Thoracic aorta (tissue), 2 donors: ENCODE measurements at places on chromosomes 2 and 18.

- no peak for DNase-seq
Measured at GRCh38 chr2:232983669-232984140, 29.4 kb downstream of the NGEF start.

GRCh38 chr2:240568678-240569522 lies 616 bp downstream of the RNPEPL1 start:
- no peak for DNase-seq

DNA sequence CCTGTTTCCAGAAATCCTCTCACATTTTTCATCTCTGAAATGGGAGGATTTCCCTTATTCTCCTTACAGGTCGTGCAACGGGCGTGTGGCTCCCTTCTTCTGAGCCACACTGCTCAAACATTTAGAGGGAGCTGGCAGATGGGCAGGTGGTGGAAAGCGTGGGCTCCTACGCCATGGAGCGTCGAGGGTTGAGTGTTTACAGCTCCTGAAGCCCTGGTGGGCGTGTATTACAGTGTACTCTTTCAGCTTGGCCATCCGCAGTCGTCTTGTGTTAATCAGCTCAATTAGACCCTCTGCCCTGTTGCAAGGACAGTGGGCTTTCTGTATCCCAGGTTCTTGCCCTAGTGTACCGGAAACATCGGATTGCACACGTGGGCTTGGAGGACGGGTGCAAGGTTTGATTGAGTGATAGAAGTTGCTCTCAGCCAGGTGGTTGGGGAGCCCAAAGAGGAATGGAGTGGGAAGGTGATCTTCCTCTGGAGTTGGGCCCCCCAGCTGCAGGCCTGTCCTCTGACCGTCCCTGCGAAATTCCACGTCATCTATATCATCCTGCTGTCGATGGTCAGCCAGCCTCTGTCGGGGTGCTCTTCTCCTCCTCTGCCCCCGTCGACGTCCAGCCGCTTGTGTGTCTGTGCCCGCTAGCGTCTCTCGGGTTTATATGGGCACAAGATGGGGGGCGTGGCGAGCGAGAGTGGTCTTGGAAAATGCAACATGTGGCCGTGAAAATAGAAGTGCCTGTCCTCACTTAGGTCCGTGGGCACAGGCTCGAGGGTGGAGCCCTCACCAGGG lies 120.3 kb upstream of the DSEL start:
- no peak for DNase-seq

- DNase-seq, result no peak
Measured at GRCh38 chr2:225486236-225486635, 86.7 kb downstream of the NYAP2 start.

DNA sequence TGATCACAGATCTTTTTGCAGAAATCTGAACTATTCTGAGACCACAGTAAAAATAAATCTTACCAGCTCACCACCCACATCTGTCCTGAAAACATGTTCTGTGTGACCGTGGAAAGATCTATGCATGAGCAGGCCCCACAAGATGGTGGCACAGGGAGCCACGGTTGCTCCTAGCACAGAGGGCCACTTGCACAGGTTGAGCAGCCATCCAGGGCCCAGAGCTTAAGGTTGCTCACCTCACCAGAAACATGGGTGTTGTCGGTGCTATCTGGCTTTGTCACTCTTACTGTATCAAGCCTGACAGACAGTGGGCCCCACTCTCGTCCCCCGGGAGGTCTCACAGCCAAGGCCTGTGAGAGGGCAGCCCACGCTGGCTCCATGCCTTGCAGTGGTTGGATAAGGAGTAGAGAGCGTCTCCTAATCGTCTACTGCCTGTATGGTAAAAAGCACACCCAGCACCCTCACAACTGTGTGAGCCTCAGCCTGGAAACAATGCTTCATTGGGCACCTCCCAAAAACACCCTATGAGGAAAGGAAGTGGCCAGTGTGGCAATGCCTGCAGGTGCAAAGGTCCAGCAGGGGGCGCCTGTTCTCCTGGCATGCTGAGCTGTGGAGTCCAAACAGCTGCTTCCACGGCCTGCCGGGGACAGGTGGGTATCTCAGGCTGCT lies 19.6 kb downstream of the TUBB6 start:
- DNase-seq, result peak; percentile 60

GRCh38 chr2:165008730-165009315 lies 53.5 kb upstream of the SLC38A11 start:
- DNase-seq, result no peak

GRCh38 chr2:38057651-38058410 lies 18.1 kb downstream of the CYP1B1 start:
- DNase-seq, result no peak

DNA sequence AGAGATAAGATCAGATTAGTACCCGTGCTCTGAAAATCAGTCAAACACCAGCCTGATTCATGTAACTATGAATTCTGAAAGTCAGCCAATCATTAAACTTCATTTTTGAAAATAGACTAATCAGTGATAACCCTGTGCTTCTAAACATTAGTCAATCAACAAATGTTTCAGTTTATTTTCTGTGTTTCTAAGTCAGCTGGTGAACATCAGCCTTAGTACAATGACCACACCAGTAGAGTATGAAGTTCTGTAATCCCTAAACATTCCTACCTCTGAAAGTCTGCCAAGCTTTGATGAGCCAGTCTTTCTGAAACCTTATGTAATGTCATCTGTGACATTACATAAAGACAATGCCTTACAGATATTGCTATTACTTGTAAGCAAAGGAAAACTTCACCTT lies 807.4 kb upstream of the CRIM1 start:
- no peak for DNase-seq

- no peak for DNase-seq
Measured at GRCh38 chr18:13548966-13549879, 177.1 kb downstream of the FAM210A start.

DNA sequence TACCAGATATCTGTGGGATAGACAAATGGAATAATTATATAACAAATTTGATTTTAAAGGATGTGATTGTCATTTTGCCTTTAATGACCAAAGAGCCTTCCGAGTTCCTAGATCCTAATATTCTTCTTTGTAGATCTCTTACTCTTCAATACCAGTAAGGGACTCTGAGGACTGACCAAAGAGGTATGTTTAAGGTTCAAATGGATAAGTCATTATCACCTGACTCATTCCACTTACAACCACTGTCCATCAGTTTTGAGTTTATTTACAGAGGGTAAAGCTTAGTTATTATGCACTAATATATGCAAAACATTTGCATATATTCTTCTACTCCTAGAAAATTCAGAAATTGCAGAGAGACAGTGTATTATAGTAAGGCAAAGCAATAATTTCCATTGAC lies 62.7 kb downstream of the CCDC148 start:
- DNase-seq, result no peak

- no peak for DNase-seq
Measured at GRCh38 chr2:230921806-230922595, 3.0 kb downstream of the GPR55 start.

GRCh38 chr18:27731211-27731610 lies 445.7 kb downstream of the CDH2 start:
- DNase-seq, result no peak

- DNase-seq, result peak; percentile 33
Measured at GRCh38 chr2:231674587-231675338, 33.6 kb upstream of the PTMA start.

DNA sequence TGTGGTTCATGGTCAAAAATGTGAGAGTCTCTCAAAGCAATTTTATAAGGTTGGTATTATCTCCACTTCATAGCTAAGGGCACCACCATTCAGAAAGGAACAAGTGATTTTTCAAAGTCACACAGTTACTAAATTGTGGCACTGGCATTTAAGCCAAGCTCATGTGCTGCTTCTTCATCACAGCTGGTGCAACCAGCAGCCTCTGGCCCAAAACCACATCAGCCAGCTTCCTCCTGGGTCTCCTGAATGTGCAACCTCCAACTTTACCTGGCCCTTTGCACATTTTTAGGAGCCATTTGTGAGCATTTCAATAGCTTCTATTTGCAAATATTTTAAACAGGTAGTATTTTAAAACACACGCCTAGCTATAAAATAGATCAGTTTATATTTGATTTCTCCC lies 293.7 kb downstream of the BCL11A start:
- DNase-seq, result no peak

DNA sequence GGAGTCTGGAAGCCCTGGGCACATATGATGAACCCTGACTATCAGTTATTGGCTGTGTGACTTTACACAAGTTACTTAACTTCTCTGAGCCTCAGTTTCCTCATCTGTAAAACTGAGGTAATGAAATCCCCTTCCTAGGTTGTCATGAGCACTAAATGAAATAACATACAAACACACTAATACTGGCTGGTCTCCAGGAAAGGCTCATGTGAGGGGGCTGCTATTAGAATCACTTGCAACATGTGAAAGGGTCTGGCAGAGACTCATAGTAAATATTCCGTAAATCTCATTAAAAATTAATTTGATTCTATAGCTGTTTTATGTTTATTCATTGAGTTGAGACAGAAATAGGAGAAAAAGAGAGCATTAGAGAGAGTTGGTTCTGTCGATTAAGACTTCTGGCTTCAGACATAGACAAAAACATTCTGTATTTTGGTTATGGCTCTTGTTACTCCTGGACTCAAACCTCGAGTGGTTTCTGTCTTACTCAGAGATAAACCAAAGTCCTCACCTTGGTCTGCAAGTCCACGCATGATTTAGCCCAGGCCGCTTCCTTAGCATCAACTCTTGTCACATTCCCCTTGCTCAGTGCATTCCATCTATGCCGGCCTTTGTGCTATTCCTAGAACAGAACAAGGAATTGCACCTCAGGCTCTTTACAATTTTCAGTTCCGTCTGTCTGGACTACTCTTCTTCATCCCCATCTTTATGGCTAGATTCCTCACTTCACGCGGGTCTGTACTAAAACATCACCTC lies 139.1 kb downstream of the NXPH2 start:
- no peak for DNase-seq
